ENCODE measurements at places on chromosomes 2 and 18.

DNA sequence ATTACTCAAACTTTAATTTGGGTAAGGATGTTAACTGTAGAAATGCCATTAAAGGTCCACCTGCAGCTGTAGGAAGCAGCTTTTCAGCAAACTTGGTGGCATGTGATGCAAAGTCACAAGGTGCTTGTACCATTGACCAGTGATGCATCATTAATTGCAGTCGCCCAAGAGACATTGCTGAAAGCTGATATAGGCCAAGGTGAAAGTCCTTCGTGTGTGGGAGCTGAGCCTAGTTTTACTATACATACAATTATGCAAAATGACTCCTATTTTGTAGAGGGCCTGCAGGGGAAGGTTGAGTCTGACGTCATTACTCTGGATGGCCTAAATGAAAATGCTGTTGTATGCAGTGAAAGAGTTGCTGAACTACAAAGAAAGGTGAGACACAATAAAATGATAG lies 40.5 kb downstream of the ALMS1 start:
- no peak for ATAC-seq

DNA sequence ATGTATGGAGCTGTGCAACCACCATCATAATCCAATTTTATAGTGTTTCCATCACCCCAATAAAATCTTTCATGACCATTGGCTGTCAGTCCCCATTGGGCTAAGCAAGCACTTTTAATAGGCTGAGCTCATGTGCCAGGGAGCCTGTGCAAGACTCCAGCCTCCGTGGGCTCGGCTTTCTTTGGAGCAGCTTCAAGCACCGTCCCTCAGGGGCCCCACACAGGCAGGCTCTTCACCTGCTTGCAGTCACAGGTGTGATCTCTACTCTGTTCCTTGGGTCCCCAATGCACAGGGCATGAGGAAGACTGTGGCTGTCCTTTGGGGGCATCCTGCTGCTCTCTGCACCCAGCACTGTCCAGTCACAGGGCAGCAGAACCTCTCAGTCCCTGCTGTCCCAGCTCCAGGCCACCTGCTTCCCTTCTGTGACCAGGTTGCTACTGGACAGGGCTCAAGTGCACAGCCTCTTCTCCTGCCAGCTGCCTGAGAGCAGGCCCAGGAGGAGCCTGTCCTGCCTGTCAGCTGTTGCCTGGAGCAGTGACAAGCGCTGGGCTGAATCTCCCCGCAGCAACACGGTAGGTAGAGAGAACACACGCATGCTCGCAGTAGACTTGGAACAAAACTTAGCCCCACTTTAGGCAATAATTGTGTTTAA lies 40.7 kb upstream of the TMEM131 start:
- no peak for ATAC-seq

- ATAC-seq = no peak
These were observed 177.4 kb upstream of the CWC22 start for GRCh38 chr2:180184506-180184905.

GRCh38 chr2:9030841-9031240 lies 27.4 kb upstream of the MBOAT2 start:
- ATAC-seq = no peak

DNA sequence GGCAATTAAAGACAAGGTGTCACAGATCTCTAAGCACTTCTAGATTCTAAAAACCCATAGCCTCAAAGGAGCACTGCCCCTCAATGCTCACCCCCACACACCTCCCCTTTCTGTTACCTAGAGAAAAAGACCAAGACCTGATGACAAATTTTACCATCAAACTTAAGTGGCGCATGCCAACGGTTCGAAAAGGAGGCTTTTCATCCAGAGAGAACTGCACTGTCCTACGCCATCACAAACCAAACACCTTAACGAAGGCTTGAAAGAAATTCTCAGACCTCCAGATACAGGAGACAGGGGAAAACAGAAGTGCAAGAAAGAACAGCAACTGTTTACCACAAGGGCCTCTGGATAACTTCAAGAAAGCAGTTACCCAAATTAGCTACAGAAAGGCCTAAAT lies 2.0 kb upstream of the ZC3H6 start:
- ATAC-seq = no peak

- no peak for ATAC-seq
These were observed 140.4 kb upstream of the KLHL29 start for GRCh38 chr2:23244617-23245016.

DNA sequence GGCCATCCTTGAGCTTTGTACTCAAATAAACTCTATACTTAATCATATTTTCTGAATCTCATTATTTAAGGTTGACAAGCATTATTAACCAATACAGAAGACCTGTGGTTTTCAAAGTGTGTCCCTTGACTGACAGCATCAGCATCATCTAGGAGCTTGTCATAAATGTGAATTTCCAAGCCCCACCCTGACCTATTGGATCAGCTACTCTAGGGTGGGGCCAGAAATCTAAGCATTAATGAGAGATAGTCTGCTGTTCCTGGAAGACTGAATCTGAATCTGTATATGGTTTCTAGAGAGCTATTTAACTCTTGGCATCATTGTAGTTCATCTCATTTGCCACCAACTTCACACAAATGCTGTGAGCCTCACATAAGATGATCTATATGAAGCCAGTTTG lies 86.6 kb downstream of the CD8B2 start:
- no peak for ATAC-seq

DNA sequence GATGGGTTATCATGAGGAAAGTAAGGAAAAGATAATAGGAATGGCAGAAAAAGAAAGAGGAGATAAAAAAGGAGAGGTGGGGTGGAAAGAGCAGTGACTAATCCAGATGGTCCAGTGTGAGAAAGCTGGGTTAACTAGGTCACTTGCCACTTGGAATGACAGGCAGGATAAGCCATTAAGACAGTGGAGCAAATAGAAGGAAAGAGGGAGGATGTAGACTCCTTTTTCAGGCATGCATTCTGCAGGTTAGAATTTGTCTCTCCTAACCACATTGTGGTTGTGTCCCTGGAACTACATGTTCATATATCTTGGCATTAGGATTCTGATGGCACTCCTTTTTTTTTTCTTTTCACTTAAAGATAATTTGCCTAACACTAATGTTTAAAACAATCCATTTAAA lies 13.4 kb upstream of the NEMP2 start:
- ATAC-seq = no peak

GRCh38 chr2:103002954-103003353 lies 241.1 kb downstream of the TMEM182 start:
- no peak for ATAC-seq

- ATAC-seq = peak; percentile 75
These were observed 160.0 kb downstream of the DNAH6 start for GRCh38 chr2:84676295-84676694.

GRCh38 chr2:177548636-177549035 lies 156.1 kb downstream of the AGPS start:
- no peak for ATAC-seq

DNA sequence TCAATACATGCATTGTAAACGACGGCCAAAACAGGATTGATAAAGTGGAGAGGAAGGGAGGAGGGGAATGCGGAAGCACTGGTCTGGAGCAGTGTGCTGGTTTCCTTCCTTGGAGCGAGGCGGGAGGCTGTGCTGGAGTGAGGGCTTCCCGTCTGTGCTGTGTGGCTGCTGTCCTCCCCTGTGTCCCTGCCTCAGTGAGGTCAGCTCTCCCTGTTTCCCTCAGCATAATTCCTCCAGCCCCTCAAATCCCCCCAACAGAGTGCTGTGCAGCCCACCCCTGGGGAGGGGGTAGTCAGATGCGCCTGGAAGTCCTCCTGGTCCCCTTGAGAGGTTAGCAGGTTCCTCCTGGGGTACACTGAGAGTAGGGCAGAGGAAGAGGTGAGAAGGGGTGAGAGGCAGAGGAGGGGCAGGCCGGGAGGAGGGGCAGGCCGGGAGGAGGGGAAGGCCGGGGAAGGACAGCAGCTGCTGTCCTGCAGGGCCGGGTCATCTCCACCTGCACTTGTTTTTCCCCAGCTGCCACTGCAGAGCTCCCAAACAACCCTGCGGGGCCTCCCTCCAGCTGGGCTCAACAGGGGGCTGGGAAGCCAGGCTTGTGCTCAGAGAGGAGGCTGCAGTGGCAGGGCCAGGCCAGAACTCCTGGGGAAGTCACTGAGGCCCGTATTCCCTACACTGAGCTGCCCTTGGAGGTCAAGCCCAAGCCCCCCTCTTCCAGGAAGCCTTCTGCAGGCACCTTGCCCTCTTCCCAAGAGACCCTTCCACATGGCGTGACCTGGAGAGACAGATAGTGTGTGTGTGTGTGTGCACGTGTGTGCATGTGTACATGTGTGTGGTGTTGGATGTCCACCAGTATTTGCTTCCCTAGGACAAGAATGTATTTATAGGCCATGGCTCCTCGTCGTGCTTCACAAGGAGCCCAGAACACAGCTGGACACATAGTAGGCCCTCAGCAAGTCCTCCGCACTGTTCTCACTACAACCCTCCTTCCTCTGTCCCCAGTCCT lies 13.2 kb upstream of the ATP6V1B1 start:
- ATAC-seq = no peak

- ATAC-seq = no peak
These were observed 78.4 kb downstream of the CTNNA2 start for GRCh38 chr2:79591281-79591680.

Data from activated CD4-positive, CD25-positive, alpha-beta regulatory T cell treated with anti-CD3 and anti-CD28 coated beads, Interleukin-2, amount 50 U/mL, for 24 hours (primary cell).